CD4-positive, alpha-beta T cell treated with Interleukin-15 for 4 hours (primary cell): ENCODE measurements at places on chromosomes 5 and 9.

GRCh38 chr5:66223637-66224036 is 79.5 kb downstream of the SREK1 start:
- DNase-seq, result no peak

DNA sequence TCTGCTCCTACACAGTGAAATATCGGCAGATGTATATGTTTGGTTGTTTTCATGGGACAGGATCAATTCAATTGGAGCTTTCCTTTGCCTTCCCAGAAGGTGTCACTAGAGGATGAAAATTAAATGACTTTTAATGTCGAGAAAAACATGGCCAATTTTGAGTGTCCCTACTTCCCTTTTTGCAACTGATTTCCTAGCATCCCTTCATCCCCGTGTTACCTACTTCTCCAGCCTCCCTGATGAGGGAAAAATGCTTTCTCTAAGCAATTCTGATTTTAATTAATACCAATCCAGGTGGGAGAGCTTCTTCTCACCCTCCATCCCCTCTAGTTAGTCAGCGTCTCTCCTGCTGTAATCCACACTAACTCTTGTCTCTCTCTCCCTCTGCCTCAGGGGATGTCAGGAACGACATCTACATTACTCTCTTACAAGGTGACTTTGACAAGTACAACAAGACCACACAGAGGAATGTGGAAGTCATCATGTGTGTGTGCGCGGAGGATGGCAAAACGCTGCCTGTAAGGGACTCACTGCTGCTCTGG is 64.9 kb downstream of the DOCK2 start:
- no peak for DNase-seq

DNA sequence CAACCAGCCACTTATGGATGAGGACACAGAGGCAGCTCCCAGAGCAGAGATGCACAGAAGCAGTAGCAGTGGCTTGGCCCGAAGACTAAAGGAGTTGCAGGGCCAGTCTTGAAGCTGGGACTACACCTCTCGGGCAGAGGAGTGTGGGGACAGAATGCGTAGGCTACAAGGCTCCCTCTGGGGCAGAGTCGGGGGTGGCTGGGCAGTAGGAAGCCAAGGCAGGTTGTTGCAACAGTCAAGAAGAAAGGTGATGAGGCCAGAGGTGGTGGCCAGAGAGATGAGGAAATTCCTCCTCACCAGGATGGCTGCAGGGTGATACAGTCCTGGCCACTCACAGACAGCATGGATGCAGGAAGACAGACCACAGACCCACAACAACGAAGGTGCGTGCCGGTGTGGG is 4.9 kb upstream of the N4BP3 start:
- no peak for DNase-seq

DNA sequence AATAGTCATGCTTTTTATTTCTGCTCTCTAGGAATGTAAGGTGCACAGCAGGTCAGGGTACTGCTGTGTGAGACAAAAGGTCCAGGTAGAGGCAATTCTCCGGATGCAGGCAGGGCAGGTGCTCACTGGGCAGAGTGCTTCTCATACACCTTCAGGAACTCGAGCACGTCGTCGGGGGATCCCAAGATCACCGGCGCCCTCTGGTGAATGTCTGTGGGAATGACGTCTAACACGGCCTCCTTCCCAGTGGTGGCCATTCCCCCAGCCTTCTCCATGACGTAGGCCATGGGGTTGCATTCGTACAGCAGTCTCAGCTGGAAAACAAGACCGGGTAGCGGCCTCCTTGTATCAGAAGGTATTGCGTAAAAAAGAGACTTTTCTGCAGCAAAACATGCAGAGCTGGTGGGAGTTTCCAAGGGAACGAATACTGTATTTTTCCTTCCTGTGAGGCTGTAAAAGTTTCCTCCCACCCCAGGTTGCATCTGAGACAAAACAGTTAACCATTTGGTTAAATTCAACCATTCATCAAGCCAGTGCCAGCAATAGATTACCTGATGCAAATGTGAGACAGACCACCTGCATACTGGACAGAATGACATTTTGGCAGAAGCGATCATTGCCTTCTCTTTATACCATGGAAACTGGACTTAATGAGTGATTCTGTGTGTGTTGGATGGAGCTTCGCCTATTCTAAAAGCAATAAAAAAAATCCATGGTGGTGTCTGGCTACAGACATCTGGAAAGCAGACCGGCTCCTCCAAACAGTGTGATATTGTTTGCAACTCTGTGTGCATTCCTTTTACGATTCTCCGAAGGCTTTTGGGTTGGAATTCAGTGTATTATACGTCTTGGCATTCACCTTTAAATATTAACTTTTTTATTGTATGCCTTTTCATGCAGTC is 9.9 kb upstream of the FBP2 start:
- DNase-seq, result peak; percentile 47

- DNase-seq, result no peak
These were observed 11.3 kb upstream of the SKP1 start for GRCh38 chr5:134188092-134188491.

DNA sequence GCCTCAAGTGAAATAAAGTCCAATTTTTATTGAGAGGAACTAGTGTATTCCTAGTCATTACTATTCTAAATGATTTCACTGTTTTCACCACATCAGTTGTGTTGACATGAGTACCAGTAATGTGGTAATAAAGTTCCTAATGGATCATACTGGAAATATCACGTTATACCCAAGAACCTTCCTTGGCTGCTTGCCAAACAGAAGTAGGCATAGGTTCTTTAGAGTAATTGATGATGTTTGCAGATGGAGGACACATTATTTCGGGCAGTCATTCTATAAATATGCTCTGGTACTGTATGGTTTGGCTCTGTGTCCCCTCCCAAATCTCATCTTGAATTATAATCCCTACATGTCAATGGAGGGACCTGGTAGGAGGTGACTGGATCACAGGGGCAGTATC is 15.1 kb downstream of the SNCAIP start:
- DNase-seq, result no peak

- DNase-seq, result no peak
These were observed 6.9 kb downstream of the TSC1 start for GRCh38 chr9:132937463-132937901.

DNA sequence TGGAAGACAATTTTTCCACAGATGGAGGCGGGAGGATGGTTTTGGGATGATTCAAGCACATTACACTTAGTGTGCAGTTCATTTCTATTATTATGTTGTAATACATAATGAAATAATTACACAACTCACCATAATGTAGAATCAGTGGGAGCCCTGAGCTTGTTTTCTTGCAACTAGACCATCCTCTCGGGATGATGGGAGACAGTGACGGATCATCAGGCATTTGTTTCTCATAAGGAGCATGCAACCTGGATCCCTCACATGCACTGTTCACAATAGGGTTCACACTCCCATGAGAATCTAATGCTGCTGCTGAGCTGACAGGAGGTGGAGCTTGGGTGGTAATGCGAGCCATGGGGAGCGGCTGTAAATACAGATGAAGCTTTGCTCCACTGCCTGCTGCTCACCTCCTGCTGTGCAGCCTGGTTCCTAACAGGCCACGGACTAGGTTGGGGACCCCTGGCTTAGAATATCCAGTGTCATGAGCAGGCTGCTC is 1.6 kb downstream of the STKLD1 start:
- DNase-seq, result no peak

DNA sequence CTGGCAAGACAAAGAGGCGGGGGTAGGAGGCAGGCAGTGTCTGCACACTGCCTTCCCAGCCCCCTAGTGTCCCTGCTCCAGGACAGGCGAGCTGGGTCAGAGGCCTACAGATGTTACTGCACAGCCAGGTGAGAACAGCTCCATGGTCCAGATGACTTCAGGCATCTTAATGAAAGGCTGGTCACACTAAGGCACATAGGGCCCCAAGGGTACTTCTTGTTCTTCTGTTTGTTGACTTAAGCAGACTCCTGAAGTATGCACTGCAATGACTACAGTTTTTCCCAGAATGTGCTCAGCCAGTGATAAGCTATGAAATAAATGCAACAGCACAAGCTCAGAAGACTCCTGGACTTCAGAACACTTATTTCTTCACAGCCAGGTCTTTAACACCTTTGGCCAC is 27.4 kb downstream of the ATPSCKMT start:
- no peak for DNase-seq

DNA sequence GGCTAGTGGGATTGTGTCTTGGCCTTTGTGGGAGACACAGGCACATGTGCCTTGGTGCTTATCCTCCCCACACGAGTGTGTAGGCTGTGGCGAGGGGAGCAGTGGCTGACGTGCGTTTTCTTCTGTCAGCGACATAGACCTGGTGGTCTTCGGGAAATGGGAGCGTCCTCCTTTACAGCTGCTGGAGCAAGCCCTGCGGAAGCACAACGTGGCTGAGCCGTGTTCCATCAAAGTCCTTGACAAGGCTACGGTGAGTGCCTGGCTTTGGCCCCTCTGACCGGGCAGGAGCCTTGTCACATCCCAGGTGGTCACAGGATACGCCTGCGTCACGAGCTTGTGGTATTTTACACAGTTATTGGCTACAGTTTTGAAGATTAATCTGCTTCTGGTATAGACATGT is 26.4 kb downstream of the TENT4A start:
- no peak for DNase-seq

GRCh38 chr9:70936536-70936935 is 184.9 kb downstream of the TRPM3 start:
- DNase-seq, result no peak

GRCh38 chr9:37342895-37343294 is 79.6 kb upstream of the GRHPR start:
- DNase-seq, result no peak

DNA sequence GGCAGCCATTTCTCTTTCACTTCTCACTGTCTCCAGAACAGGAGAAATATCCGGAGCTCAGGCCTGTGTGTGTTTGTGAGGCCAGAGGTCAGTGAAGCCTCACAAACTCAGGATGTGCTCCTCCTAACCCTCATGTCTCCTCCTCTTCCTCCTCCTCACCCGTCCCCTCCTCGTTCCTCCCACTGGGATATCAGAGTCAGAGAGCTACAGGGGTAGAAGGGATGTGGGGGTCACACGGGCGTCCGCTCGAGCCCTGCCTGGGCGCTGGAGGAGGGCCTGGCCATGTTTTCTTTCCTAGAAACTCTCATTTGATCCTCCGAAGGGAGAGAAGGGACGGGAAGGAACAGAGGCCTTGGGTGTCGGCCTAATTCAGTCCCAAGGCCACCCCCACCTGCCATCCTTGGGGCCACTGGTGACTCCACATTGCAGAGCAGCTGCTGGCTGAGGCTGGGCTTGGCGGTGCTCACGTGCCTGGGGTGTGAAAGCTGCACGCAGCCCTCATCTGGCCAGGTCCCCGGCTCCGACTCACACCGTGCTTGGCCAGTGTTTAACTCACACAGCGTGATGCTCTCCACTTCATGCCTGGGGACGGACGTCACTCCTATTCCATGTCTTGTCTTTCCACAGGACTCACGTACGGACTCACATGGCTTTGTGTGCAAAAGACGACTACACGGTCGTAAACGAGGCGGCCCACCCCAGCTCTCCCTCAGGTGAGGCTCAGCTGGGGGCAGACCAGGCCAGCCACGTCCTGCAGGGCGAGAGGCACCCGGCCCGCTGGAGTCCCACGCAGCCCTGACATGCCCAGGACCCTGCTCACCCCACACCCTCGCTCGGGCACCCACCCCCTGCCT is 22.6 kb upstream of the SLC6A19 start:
- DNase-seq, result no peak

DNA sequence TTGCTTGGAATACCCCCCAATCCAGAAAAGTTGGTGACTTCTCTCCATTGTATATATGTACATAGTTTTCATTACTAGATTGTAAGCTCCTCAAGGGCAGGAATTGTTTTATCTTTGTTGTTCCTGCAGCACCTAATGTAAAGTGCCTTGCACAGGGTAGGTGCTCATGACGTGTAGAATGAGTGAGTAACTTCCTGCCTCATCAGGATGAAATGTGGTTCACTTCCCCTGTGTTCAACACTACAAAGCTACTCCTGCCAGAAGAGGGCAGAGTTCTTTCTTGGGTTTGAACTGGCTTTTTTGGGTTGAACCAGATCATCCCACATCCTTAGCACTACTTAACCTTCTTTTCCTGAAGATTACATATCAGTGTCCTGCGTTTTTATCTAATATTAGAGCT is 23.9 kb downstream of the GTF3C4 start:
- peak; percentile 33 for DNase-seq

- DNase-seq, result no peak
These were observed 17.0 kb downstream of the MSX2 start for GRCh38 chr5:174741352-174741751.

GRCh38 chr9:135580664-135581380 is 19.3 kb downstream of the PAEP start:
- DNase-seq, result no peak

DNA sequence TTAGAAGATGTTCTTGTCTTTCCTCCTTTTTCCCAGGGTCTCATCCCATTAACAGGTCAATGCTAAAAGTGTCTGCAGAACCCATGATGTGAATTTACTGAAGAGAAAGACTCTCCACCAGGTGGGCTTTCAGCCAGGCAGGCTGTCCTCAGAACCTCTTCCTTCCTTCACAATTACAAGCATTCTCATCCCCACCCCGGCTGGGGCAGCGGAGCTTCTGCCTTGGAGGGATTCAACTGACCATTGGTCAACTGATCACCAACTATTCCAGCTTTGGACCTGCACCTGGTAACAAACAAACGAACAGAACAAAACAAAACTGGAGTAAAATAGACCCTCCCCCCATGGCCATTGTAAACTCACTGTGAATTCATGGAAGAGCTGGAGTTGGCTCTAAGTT is 12.6 kb downstream of the IL9 start:
- DNase-seq, result no peak
